ENCODE measurements at places on chromosomes 7 and 10.

GRCh38 chr10:43071865-43072650 lies 4.8 kb upstream of the RET start:
- no peak for DNase-seq

GRCh38 chr7:149171892-149172533 lies 23.3 kb upstream of the ZNF282 start:
- no peak for DNase-seq

DNA sequence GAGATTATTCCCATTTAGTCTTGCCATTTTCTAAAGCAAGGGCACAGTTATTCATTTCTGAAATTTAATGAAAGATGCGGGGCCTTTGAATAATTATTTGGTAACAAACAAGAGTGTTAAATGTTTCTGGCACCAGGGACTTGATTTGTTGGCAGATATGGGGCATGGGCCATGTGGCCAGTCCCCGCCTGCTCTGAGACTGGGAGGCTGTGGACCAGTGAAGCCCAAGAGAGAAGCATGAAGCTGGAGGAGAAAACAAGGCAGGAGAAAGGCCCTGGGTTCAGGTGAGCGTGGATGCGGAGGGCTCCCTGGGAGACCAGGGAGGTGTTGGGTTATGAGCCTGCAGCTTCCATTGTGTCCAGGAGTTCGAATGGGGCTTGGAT lies 378.5 kb downstream of the TCERG1L start:
- DNase-seq: no peak

- no peak for DNase-seq
Measured at GRCh38 chr10:112313911-112314310, 30.7 kb downstream of the TECTB start.

GRCh38 chr7:150942001-150942590 lies 36.0 kb downstream of the KCNH2 start:
- DNase-seq: no peak

DNA sequence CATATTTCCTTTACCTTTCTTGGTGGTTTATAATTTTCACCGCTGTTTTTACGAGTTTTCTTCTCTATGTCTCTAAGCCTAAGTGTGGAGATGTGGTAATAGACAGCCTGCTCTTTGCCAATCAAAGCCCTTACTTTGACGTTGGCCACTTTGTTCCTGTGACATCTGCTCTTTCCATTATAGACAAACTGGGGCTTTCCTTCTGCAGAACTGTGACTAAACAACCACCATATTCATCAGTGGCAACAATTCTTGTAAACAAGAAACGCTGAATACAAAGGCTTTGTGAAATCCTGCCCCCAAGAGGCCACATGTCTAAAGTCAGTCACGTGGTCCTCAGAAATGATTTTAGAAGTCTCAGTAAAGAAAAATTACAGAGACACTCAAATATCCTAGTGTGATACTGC lies 59.6 kb upstream of the CAPZA2 start:
- peak; percentile 88 for DNase-seq

DNA sequence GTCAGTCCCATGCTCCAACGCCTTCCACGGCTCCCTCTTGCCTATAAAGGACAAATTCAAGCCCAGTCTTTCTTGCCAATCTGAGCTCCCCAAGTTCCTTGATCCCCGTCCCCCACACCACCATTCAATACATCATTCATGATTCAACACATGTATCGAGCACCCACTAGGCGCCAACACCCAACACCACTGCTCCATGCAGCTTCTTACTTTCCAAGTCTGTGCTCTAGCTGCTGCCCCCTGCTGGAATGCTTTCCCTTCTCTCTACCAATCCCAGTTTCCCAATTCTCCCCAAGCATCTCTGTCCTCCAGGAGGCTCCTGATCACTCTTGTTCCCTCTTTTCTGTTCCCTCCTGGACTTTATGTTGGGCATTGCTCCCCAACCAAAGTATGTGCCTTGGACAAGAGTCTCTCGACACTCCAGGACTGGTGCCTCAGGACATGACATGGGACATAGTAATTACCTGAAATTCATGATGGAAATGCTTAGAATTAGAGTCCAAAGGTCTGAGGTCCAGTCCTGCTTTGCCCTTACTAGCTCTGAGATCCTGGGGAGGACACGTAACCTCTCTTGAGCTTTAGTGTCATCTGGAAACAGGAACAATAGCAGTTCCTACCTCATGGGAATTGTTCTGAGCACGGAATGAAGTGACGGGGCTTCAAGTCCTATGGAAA lies 172.7 kb downstream of the NEURL1 start:
- DNase-seq: no peak

GRCh38 chr7:28190077-28190710 lies 9.6 kb upstream of the JAZF1 start:
- no peak for DNase-seq

GRCh38 chr10:94383530-94383929 lies 18.8 kb upstream of the TBC1D12 start:
- no peak for DNase-seq

DNA sequence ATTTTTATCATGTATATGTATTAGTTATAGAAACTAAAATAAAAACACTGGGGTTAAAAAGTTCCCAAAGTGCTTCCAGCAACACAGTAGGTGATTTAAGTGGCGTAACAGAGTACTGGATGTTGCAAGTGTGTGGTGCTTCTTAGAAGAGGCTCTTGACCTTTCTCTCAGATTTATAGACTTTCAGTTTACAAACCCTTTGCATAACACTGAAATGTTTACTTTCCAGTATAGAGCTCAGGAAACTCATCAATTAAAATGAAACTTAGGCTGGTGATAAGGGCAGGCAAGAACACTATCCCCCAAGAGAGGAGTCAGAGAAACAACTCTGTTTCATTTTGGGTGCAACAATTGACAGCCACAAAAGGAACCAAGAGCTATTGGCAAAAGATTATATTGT lies 27.5 kb upstream of the SMC3 start:
- DNase-seq: no peak

DNA sequence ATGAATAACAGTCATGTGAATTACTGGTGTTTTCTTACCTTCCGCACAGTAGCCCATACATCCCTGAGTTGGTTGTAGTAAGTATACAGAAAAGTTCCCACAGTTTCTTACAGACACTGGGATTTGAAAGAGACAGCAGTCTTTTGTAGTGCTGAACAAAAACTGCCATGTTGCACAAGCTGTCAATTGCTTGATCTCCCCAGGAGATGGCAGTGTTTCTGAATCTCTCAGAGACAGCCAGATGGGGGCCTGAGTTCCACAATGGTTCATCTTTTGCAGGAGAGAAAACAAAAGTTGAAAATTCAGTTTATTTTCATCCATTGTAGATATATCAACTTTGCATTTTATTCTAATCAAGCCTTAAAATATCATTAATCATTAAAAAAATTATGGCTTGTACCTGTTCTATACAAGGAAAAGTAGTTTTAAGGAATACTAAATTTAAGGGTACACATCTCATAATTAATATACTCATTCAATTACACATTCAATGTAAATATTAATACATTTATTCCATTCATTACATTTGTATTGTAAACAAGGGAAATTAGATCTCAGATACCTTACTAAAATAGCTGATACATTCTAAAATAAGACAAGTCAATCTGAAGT lies 14.5 kb downstream of the VWDE start:
- DNase-seq: peak; percentile 34

GRCh38 chr10:76436981-76437380 lies 1005.6 kb downstream of the LRMDA start:
- peak; percentile 14 for DNase-seq
